ENCODE measurements at places on chromosomes 12 and 14.
A peak's percentile ranks its signal among the peaks of the same experiment; 100 is the strongest.

DNA sequence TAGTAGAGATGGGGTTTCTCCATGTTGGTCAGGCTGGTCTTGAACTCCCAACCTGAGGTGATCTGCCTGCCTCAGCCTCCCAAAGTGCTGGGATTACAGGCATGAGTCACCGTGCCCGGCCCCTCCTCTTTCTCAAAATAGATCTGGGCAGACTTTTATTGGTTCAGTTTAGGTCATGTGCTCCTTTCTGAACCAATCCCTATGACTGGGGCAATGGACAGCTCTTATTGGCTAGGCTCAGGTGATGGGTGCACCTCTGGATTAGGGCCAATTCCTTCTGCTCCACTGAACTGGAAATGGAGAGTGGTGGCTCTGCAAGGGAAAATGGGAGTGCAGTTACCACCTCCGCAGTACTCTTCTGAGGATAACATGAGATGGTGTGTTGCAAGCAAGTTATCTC lies 6.2 kb upstream of the ATP6V0A2 start:
- DNase-seq, result peak; percentile 26

GRCh38 chr12:109139360-109139759 lies 23.0 kb downstream of the ACACB start:
- no peak for DNase-seq

GRCh38 chr12:128672893-128673292 lies 150.9 kb downstream of the SLC15A4 start:
- no peak for DNase-seq

- no peak for DNase-seq
Measured at GRCh38 chr12:119385659-119386058, 51.1 kb downstream of the CCDC60 start.

- DNase-seq, result no peak
Measured at GRCh38 chr12:63862187-63862968, 17.9 kb downstream of the SRGAP1 start.

DNA sequence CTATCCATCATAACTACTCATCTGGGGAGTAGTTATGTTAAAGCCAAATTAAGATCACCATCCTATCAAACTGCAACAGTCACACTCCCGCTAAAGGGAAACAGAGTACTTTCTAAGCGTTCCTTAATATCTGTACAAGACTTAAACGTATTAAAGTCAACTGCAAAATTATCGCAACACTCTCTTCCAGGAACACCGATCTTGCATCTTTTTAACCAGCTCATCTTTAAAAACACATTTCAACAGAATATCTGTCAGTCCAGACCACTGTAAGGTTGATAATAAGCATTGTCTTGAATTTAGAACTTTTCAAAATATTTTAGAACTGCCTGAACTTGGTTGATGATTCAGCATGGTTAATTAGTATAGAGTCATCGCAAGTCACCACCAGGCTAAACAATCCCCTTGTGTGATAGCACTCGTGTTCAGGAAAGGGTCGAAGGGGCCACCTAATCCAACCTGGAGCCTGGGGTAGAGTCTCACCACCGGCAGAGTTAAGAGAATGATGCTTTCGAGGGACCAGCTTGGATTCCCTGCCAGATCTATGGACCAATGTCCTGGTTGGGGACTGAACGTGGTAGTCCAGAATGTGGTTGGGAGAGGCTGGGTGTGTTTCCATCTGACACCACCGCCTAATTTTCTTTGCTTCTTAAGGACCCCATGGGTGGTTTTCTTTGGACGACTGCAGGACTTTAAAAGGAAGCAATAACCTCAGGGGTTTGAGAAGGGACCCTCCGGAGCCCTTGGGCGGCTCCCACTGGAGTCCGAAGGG lies 890 bp downstream of the SPTLC2 start:
- peak; percentile 39 for DNase-seq

DNA sequence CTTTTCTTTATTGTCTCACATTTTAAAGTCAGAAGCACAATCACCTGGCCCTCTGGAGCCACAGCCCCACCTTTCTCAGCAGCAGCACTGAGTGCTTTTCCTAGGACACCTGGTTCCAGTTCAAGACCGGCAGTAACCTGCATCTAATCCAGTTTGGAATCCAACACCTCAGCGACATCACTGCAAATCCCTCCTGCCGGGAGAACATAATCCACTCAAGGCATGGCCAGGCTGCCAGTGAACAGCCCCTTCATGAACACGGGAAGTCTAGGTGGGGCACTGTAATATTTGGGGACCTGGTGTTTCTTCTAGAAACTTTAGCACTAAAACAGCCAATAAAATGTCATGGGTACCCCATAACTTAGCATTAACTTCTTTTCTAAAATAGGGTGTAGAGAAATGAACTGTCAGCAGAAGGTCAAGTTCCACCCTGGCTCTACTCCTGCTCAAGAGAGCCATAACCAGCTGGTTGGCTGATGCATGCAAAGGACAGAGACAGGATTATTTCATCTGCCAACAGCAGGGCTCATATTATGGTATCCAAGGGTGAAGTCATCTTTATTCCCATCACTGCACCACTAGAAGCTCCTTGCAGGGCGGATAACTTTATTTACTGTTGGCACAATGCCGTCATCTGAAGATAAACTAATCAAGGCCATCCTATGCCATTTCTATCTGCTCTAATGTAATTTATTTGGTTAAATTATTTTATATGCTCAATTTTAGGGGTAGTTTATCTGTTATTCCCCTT lies 76.7 kb downstream of the TTC7B start:
- no peak for DNase-seq

DNA sequence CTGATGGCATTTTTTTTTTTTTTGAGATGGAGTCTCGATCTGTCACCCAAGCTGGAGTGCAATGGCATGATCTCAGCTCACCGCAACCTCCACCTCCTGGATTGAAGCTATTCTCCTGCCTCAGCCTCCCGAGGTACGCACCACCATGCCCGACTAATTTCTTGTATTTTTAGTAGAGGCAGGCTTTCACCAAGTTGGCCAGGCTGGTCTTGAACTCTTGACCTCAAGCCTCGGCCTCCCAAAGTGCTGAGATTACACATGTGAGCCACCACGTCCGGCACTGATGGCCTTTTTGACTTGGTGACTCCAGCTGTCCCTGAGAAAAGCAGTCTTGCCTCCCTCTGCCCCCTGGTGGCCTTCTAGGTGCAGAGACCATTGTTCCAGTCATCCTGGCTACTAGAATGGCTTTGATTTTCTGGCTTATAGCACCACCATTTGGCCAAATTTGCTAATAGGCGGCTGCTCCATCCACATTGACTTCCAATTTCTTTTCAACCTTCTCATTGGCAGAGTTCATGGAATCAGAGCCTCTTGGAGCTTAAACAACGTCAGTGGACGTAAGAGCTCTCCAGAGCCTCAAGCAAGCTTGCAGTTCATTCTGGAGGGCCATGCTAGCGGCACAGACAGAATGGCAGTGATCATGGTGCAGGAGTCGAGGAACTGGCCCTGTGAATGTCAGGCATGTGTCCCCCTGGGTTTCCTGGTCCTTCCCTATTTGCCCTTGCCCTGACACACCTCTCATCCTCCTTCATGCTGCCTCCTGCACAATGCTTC lies 25.4 kb upstream of the EIF4B start:
- DNase-seq, result peak; percentile 83

Data from HEK293T (cell line).